Fibroblast of skin of scalp (primary cell): ENCODE measurements at places on chromosomes 5 and 9.
A peak's percentile ranks its signal among the peaks of the same experiment; 100 is the strongest.

DNA sequence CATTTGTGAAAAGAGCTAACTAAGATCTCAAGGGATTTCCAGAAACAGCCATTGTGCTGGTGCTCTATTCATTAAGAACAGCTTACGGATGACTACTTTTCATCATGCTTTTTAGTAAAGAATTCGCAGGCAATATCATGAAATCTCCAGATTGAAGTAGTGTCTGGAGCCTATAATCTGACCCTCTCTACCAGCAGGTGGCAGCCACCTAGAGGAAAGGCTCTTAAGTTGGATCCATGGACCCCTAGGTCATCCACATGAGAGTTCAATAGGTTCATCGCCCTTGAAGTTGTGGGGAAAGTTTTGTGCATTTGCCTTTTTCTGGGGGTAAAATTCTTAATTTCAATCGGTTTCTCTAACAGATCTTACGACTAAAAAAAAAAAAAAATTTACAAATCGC is 82.3 kb downstream of the SLC1A3 start:
- peak; percentile 19 for DNase-seq

DNA sequence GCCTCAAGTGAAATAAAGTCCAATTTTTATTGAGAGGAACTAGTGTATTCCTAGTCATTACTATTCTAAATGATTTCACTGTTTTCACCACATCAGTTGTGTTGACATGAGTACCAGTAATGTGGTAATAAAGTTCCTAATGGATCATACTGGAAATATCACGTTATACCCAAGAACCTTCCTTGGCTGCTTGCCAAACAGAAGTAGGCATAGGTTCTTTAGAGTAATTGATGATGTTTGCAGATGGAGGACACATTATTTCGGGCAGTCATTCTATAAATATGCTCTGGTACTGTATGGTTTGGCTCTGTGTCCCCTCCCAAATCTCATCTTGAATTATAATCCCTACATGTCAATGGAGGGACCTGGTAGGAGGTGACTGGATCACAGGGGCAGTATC is 15.1 kb downstream of the SNCAIP start:
- DNase-seq, result no peak

DNA sequence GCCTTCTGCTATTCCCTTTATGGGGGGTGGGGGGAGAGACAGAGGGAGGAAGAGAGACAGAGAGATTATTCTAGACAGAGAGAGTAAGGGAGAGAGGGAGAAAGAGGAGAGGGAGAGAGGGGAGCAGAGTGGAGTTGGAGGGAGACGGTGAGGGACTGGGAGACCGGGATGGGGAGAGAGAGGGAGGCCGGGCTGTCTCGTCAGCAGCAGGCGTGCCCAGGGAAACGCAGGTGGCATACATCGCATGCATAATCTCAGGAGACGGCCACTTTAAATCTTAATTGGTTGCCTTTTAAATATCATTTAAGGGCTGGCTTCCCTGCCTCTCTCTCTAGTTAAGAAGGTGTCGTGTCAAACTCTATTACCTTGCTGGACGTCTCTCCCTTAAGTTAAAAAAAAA is 8.4 kb downstream of the IRX4 start:
- no peak for DNase-seq

DNA sequence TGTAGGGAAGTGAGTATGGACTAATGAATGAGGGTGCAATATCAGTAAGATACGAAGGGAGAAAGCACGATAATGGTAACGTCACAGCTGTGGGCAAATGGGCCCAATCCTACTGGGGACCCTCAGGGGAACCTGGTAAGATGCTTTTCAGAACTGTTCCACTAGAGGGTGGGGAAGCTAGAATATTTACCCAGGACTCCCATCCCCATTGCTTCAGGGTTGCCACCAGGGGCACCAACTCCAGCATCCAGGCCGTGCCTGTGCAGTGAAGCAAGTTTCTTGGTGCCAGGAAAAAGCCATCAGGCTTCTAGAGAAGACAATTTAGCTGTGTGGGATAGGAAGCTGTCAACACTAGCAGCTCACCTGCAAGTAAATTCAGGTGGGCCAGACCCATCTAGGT is 409.3 kb downstream of the AGTPBP1 start:
- peak; percentile 4 for DNase-seq
